Common myeloid progenitor, CD34-positive (primary cell): ENCODE measurements at places on chromosomes 6 and 20.

- DNase-seq = no peak
Observed at GRCh38 chr6:11734861-11735613, 43.6 kb downstream of the ADTRP start.

DNA sequence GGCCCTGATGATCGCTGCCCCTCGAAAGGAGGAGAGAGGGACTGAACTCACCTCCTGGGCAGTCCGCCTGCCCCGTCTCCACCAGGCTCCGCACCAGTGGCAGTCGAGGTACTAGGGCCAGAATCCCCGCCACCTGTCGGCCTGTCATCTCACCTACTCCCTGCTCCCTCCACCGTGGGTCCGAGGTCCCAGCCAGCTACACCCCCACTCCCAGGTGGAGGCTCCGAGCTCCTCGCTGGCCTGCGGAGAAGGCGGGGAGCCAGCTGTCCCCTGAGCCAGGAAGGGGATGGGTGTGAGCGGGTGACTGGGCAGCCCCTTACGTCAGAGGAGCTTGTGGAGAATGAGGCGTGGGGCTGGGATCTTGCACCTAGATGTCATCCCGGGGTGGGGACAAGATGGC lies 1066.5 kb upstream of the MANEA start:
- no peak for DNase-seq

GRCh38 chr6:90370493-90370959 lies 73.9 kb upstream of the BACH2 start:
- no peak for DNase-seq

GRCh38 chr6:128413291-128413690 lies 107.1 kb downstream of the PTPRK start:
- no peak for DNase-seq

DNA sequence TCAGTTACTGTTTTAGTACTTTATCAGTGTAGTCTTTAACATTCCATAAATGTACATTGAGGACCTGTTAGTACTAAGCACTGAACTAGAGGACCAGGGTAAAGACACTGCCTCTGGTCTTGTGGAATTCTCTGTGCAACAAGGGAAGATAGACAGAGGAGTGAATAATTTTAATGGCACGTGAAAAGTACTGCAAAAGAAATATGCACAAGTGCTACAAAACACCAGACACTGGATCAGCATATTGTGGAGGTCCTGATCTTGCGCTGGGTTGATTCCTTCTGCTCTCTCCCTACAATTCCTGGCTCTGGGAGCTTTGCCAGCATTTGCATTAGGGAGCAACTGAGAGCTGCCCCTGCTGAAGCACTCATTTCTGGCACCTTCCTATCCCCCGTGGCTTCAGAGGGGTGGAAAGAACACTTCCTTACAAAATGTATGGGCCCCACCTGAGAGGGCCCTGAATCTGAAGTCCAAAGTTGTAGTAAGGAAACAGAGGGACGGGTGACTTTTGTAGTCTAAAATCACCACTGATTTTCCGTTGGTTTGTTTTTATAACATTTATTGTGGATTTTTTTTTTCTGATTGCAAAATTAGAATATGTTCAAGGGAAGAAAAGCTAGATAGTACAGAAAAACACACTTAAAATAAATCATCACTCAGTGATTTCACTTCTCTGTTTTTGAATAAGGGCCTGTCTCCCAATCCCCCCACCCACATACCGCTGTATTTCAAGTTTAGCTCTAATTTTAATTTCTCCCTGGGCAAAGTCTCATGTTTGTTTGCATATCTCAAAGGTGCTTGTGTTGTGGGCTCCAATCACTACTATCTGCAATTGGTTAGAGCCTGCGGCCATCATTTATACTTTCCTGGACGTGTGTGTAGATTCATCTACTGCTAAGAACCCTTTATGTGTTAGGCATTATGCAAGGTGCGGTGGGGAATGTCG lies 4.9 kb downstream of the PKIG start:
- no peak for DNase-seq

DNA sequence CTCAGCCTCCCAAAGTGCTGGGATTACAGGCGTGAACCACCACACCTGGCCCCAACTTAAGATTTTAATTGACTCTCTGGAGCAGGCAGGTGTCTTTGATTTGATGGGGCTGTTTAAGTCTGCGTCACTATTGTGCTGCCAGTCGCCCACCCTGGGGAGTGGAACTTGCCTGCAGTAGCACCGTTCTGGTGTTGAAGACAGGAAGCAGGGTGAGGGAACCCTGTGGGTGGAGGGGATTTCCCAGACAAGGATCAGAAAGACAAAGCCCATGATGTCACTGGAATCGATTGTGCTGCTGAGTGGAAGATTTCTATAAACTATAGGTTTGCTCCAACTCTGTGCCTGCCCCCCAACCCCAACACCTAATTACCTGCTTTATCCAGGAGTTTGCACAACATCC lies 11.0 kb downstream of the ALDH8A1 start:
- no peak for DNase-seq

DNA sequence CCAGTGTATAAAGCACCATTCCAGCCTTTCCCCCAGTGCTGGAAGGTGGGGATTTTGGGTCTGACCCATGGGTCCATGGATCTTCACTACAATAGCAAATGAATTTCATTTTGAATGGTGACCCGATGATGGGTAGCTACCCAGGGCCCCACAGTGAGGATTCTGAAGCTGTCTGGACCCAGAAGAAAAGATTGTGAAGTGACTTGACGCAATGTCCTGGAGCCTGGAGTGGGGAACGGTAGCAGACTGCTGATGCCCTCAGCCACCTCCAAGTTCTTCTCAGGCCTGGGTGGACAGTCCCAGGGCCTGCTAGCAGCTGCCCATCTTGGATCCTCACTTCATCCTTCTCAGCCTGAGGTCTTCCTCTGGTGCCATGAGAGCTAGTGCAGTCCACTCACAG lies 23.4 kb upstream of the SLC32A1 start:
- DNase-seq = no peak

DNA sequence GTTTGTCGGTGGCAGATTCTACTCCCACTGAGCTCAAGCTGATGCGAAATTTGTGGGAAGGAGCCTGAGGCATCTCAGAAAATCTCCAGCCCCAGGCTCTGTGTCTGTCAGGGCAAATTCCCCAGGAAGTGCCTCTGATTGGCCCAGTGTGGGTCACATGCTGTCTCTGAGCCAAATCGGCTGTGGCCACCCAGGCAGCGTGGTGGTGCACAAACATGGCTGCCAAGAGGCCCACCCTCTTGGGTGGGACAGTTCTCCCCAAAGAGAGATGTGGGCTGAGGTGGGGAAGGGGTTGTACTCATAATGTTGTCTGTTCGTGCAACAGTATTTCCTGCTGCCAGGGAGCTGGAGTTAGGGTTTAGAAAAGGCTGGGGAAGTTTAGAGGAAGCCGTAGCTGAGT lies 130.6 kb downstream of the BMP7 start:
- DNase-seq = no peak

DNA sequence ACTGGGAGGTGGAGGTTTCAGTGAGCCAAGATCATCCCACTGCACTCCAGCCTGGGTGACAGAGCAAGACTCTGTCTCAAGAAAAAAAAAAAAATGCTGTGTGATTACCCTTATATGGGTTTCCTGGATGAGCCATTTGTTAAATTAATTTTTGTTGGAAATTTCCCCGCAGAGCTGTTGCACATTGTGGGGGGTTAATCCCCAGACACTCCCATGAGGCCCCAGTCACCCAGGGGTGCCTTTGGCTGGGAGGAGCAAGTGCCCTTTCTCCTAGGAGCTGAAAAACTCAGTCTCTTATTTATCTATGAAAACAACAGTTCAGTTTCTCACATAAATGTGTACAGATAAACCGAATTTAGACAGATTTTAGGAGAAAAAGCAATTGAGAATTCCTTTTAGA lies 4.7 kb upstream of the DEFB132 start:
- no peak for DNase-seq

DNA sequence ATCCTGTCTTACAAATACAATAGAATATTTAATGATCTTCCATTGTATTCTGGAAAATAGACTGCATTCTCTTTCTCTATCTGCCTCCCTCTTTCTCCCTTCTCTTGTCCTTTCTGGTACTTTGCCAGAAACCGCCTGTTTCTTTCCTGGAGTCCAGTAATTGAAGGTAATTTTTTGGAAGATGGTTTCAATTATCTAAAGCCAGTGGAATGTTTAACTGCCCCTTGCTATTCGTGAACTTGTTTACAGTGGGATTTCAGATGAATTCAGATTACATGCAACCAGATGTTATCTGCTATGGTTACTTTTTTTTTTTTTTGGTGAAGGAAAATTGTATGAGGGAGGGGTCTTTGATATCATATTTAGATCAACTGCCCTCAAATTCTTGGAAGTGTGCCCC lies 655.5 kb upstream of the FLRT3 start:
- no peak for DNase-seq

DNA sequence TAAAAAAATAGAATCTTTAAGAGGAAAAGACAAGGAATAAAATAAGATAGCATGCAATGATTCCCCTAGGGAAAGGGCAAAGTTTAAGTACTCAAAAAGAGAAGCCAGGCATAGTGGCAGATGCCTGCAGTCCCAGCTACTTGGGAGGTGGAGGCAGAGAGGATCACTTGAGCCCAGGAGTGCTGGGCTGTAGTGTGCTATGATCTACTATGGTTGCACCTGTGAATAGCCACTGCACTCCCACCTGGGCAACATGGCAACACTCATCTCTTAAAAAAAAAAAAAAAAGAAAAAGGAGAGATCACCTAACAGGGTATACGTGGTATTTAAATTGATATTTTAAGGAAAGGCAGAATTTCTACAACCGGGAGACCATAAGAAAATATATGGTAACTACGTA lies 16.0 kb downstream of the EPHA7 start:
- no peak for DNase-seq

DNA sequence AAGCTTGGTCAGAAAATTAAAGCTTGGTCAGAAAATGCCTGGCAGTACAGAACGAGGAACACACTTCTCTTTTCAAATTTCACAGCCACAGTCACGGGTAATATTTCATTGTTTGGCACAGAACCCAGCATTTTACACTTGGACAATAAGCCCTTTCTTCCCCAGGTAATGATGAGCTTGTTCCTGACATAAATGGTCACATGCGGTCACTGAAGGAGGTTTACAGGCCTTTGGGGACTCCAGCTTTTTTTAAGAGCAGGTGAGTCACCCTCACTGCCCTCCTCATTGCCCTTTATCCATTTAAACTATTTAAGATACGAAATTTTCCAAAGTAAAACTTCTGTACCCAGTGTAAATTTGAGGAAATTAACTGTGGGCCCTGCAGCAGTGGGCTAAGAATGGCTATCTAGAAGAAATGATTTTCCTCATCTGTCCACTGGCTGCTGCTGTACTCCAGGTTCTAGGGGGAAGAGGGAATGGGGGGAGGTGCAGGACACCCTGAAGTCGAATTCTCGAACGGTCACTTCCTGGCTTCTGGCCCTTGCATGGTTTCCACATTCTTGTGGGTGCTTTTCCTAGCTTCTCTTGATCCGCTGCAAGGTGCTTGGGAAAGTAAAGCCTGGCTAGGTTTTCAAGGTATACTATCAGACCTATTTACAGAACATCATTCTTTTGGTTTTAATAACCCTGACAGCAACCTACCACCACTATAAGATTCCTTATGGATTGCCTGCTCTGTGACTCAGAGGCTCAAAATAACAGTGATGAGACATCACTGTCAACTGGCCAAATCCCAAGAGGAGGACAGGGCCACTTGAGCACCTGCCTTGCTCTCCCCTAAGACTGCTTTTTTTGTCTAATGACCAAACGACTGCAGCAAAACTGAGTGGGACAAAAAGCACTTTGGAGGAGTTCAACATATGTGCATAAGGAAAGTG lies 75.8 kb downstream of the PREP start:
- DNase-seq = no peak

GRCh38 chr6:51856508-51856907 lies 230.9 kb downstream of the PKHD1 start:
- DNase-seq = no peak

GRCh38 chr6:43076464-43077332 lies 584 bp downstream of the PTK7 start:
- DNase-seq = peak; percentile 49

DNA sequence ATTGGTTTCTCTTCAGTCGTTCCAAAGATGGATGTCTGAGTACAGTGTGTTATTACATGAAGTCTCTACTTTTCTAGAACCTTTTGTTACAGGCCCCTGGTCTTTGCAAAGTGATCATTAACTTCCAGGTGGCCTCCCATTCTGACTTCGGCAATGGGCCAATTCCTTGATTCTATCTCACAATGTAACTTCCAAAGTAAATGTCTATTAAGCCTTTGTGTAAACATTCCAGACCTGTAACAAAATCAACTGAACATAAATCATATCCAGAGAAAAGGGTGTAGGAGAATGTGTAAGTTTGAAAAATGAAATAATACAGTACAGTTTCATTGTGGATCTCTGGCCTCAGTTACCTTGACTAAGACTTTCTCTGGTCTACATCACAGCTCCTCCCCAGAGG lies 187.8 kb upstream of the JAG1 start:
- no peak for DNase-seq

DNA sequence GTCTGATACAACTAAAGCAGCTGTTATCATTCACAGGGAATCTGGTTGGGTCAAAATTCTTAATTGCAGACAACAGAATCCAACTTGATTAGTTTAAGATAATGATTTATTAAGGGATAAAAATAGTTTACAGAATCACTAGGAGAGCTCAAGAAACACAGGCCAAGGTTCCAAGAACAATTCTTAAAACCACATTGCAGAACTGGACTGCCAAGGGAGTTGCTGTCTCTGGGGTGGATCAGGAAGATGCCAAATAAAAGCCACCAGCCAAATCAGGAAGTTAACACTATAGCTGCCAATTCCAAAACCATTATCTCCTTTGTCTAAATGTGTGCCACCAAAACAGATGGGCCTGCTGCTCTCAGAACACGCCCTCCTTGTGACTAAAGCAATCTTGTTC lies 53.7 kb downstream of the NUDT3 start:
- DNase-seq = no peak

GRCh38 chr6:53833155-53833554 lies 38.4 kb downstream of the LRRC1 start:
- no peak for DNase-seq

- DNase-seq = no peak
Observed at GRCh38 chr6:5290097-5290496, 28.8 kb downstream of the FARS2 start.

DNA sequence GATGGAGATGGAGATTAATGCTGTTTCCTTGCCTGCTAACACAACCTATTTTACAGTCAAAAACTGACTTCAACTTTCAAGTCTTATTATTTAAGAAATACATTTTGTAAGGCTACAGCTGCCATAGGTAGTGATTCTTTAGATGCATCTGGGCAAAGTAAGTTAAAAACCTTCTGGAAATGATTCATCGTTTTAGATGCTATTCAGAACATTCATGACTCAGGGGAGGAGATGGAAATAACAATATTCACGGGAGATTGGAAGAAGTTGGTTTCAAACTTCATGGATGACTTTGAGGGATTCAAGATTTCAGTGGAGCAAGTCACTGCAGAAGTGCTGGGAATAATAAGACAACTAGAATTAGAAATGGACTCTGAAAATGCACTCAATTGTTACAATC lies 174.9 kb upstream of the GGTLC1 start:
- no peak for DNase-seq

- no peak for DNase-seq
Observed at GRCh38 chr6:96184798-96185197, 169.0 kb downstream of the FUT9 start.

- DNase-seq = peak; percentile 62
Observed at GRCh38 chr6:89970609-89971337, 76.5 kb downstream of the GJA10 start.
